ENCODE measurements at places on chromosomes 2 and 18. TPM values are rescaled to one million over a fixed set of nuclear protein-coding genes. Genes with fewer than 3 reads are reported as not detected.

Gene DSG3
- total RNA-seq = not detected

Gene TTC32
- 43.5 TPM for total RNA-seq

Gene LAMA1
- not detected for total RNA-seq

Gene ALK
- not detected for total RNA-seq

Gene MFF
- 64.7 TPM for total RNA-seq

Gene ANKRD36B
- 59.5 TPM for total RNA-seq

Gene SERPINB10
- total RNA-seq = not detected

Gene NOSTRIN
- total RNA-seq = not detected

Gene G6PC2
- total RNA-seq = not detected

- no peak for DNase-seq
Observed at GRCh38 chr18:44736664-44737380, 56.1 kb downstream of the SETBP1 start.

DNA sequence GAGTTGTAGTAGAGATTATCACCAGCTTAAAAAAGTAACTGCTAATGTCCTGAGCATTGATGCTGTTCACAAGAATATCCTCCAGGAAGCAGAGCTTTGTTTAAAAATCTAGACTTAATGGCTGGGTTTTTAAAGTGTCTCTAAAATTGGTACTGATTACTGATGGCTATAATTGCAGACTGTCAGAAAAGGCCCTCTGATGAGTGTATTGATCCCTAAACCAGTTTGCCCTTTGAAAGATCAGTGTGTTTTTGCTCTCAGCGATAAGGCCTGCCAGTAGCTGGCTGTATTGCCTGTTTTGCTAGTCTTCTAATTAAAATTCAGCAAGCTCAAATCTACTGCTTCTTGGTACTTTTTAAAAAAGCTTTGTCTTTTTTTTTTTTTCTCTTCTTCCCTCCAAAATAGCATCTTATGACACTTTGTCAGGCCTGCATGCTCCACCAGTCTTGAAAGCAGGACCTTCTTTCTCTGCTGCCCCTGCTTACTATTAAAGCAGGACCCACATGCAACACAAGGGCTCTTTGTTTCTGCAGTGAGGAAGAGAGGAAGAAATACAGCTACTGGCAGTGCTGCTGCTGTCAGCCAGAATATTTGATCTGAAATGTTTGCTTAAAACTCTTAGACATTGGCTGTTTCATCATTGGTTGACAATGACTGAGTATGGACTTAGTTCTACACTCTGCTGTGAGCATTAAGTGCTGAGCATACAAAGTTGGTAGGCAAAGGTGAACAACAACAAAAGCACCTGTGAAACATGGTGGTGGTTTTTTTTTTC is 1.8 kb downstream of the SEC11C start:
- no peak for DNase-seq

- DNase-seq = no peak
Observed at GRCh38 chr18:31273812-31274527, 44.0 kb upstream of the DSG1 start.

DNA sequence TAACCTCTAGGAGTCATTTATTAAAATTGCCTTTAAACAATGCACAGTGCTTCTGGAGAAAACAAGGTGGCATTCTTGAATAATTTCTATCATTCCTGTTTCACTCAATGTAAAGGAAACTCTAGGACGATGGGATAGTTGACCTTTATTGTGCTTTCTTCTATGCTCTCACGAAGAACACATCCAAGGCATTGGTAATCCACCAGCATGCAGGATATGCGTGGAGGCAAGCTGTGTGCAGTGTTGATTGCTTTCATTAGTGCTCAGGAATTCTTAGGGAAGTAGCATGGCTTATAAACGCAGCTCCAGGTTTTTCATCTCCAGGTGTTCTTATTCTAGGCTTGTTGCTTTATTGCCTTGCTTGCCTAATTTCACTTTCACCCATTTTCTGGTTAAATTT is 58.4 kb upstream of the CAVIN2 start:
- no peak for DNase-seq

- no peak for DNase-seq
Observed at GRCh38 chr2:184472481-184472880, 125.8 kb upstream of the ZNF804A start.

GRCh38 chr18:7334973-7335568 is 104.2 kb downstream of the LRRC30 start:
- DNase-seq = no peak

DNA sequence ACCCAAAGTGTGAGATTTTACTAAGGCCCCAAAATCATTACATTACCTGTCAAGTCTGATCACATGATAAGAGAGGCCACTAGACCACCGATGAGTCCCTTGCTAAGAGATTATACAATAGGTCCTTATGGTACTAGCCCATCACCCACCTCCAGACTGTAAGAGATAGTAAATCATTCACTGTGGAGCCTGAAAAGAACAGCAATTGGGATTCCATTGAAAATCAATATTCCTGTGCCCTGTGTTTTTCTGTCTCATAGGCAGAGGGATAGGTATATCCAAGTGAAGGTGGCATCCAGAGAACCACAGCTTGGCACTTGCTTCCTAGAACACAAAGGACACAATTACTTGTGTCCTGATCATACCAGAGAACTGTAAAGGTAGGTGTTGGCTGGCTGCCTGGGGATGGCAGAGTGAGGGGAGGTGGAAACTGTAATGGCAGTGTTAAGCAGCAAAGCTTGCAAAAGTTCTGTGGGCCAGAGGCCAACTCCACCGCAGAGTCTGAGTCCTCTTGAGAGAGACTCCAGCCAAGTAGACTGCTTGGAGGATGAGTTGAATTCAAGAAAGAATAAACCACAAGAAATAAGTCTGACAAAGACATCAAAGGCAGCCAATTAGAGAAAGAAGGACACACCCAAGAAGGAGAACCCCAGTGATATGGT is 102.0 kb upstream of the PIEZO2 start:
- no peak for DNase-seq
